ENCODE measurements at places on chromosomes 3 and 15. TPM values are rescaled to one million over a fixed set of nuclear protein-coding genes. Genes with fewer than 3 reads are reported as not detected.

Gene MAGEL2
- 2.4 TPM for total RNA-seq

DNA sequence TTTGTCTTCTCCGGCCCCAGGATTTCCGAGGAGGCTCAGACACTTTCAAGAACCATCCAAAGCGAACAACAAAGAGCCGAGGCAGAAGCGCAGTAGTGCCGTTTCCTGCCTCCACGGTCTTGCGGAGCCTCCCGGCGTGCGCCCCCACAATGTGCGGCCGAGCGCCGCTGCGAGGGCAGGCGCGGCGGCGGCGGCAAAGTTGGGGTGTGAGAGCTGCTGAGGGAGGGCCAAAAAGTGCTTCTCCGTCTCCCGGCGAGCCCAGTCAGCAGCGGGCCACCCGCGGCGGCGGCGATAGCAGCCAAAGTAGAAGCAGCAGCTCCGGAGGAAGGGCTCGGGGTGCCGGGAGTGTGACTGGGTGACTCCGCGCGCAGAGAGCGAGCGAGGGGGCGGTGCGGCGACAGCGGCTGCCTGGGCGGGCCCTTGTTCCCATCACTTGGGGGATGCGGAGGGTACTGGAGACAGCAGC is 749.1 kb downstream of the ROBO1 start:
- peak; percentile 48 for DNase-seq

DNA sequence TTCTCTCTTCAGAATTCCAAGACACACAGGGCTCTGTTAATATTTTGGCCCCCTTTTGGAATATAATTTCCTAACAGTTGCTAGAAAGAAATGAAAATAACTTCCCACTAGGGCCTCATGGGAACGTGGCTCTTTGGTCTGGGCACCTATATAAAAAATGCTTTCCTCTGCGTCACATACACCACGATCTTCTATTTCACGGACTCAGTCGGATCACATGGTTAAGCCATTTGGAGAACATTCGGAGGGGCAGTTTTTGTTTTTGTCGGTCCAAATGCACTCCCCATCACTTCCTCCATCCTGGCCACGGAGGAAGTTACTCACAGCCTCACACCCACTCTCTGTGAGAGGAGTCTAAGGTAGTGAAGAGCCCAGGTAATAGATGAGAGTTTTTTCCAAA is 21.0 kb downstream of the TMEM44 start:
- no peak for DNase-seq

DNA sequence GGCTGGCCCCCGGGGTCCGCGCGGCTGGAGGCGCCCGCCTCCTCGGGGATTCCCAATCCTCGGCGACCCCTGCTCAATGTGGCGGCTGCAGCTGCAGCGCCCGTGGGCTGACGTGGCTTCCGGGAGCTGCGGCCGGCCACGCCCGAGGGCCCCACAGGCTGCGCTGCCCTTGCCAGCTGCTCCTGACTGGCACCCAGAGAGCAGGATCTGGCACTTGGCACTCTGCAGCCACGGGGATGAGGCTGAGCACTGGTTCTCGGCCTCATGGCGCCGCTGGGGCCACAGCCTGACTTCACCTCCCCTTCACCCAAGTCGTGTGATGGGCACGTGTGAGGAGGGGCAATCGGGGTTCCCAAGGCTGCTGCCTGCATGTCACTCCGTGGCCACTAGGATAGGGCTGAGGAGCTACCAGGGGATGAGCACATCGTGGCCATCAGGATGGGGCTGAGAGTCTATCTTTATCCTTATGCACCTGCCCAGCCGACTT is 267.8 kb upstream of the FRG2C start:
- no peak for DNase-seq

Gene SEMA3G
- 4.1 TPM for total RNA-seq

Data from frontal cortex (tissue), 4 donors.